B cell (primary cell): ENCODE measurements at places on chromosomes 7 and 10.

- no peak for DNase-seq
Observed at GRCh38 chr7:135257-135653, 57.1 kb upstream of the FAM20C start.

GRCh38 chr10:33109788-33110469, 151.9 kb upstream of the ITGB1 start:
- no peak for DNase-seq

GRCh38 chr10:3195726-3196125, 23.1 kb upstream of the PITRM1 start:
- DNase-seq = no peak

- DNase-seq = peak; percentile 81
Observed at GRCh38 chr7:2637505-2638223, 5.9 kb downstream of the TTYH3 start.

GRCh38 chr7:126716321-126716720, 536.4 kb downstream of the GRM8 start:
- no peak for DNase-seq

DNA sequence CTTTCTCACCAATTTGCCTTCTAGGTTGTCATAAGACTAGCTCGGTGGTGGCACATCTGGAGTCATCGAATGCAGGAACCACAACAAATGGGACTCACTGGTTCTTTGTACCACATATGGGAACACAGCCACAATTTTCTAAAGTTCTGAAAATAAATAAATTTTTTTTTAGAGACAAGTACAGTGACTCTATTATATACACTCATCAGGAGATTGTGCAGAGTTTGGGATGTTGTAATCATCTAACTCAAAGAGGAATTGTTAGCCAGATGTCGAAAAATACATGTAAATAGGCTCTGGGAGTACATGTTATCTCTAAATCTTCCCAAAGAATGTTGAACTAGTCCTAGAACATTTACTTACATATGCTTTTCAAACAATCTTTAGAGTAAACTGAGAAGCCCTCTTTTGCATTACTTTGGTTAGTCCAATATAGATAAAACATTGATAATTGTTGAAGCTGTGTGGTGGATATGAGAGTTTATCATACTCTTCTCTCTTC, 19.6 kb upstream of the SEPTIN7 start:
- no peak for DNase-seq

GRCh38 chr7:128920913-128921582, 10.5 kb upstream of the KCP start:
- no peak for DNase-seq

DNA sequence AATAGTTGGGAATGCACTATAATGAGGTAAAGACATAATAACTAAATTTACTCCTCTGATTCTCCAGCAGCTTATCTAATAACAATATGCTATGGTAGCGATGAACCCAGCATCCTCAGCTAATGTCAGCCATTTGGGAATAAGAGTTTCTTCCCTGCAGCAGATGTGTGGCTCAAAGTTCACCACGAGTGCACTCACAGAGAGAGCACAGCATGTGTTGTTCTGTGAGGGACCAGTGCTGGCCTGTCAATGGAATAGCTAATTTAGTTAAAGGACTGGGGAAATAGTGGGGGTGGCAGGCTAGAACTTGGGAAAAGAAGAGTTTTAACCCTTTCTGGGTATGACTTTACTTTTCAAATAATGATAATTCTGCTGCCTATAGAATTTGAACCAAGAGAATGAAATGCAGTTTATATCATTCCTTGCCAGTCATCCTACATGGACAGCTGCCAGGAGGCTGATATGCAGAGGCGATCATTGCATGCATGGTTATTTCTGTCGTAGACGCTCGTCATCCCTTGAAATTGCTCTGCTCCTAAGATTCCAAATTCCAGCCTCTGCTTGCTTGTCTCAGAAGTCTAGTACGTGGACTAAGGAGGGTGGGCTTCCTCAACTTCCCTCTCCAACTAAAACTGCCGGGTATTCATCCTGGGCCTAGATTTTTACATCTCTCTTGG, 355.6 kb downstream of the RNLS start:
- no peak for DNase-seq

- DNase-seq = no peak
Observed at GRCh38 chr10:17038627-17039026, 91.0 kb downstream of the CUBN start.

DNA sequence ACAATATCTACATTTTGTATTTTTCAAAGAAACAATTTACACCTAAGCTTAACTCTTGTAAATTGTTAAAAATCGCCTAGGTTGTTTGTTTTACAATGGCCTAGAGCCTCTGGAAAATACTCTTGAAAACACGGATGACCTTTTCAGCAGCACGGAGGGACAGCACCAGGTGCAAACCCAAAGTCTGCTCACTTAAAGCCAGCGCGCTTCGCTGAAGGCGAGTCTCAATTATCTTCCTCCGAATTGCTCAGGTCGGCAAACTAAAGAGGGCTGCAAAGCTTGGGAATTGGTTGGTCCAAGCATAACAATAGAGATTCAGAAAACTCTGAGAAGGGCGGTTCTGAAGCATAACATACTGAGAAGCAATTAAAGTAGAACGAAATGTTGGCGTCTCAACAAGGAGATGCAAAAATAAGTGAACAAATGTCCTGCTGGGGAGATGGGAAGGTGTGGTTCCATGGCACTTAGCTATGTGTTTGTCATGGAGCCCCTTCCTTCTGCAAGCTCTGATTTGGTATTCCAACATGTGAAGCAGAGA, 139.9 kb upstream of the PITRM1 start:
- no peak for DNase-seq

- DNase-seq = no peak
Observed at GRCh38 chr7:100545360-100546128, 6.5 kb downstream of the AGFG2 start.

- no peak for DNase-seq
Observed at GRCh38 chr7:69840248-69840647, 242.0 kb downstream of the AUTS2 start.

DNA sequence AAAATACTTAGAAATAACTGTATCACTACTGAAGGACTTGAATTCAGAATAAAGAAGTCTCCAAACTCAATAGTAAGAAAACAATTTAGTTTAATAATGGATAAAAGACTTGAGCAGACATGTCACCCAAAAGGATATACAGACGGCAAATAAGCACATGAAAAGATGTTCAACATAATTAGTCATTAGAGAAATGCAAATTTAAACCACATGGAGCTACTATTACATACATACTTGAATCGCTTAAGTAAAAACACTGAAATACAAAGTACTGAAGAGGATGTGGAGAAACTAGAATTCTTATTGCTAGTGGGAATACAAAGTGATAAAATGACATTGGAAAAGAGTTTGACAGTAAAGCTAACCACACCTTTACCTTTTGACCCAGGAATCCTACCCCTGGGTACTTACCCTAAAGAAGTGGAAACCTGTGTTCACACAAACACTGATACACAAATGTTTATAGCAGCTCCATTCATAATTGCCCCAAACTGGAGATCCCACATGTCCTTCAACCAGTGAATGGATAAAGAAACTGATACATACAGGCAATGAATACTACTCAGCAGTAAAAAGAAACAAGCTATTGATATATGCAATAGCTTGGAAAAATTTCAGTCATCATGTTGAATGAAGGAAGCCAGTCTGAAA, 54.3 kb upstream of the NFKB2 start:
- DNase-seq = no peak

DNA sequence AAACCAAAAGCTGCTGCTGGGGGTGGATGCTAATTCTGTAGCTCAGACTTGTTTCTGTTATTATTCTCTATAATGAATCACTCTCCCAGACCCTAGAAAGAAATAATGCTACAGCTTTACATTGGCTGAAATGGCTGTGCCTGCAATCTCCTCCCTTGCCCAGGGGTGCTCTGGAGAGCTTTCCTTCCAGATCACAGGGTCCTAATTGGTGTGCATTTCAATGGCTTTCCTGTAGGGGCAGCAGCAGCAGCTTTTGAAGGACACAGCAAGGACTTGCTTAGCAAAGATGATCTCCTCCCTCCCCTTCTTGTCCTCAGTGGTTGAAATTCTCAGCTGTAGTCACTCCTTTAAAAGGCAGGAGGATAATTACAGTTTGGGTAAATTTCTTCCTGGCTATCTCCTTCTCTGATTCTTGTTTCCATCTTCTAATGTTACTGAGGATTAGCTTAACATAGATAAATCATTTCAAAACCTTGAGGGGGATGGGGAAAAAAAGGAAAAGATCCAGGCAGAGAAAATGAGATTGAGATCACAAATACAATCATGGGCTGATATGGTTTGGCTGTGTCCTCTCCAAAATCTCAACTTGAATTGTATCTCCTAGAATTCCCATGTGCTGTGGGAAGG, 120.2 kb upstream of the CTTNBP2 start:
- no peak for DNase-seq

- peak; percentile 71 for DNase-seq
Observed at GRCh38 chr10:118568327-118568848, 27.1 kb downstream of the PRLHR start.

- DNase-seq = no peak
Observed at GRCh38 chr10:132225849-132226205, 39.1 kb downstream of the DPYSL4 start.

GRCh38 chr7:4875391-4875790, 8.1 kb downstream of the RADIL start:
- no peak for DNase-seq

DNA sequence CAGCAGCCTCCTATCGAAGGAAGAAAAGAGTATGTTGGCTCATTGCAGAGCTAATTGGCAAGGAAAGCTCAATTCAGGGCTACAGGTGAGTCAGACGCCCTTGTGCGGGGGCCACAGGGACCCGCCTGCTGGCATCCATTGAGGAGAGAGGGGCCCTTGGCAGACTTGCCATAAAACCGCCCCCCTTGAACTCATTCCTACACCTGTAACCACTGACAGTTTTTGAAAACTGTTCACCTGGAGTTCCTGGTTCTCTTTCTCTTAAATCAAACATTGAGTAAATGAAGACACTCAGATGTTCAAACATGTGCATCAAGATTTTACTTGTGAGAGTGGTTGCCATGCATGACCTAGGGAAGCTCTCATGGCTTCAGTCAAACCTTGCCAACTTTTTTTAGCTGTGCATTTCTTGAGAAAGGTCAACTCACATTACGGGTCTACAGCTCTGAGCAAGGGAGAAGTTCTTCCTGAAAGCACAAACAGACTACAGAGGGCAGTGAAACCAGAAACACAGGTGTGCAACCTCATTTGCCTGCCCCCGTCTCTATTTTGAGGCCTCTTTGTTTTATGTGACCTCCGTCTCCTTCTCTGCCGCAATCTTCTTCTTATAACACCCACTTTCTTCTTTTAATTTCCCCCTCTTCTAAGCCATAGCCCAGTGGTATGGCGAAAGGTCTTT, 87.8 kb downstream of the TBXAS1 start:
- DNase-seq = peak; percentile 39

GRCh38 chr10:17734432-17735080, 17.4 kb upstream of the TMEM236 start:
- no peak for DNase-seq

- no peak for DNase-seq
Observed at GRCh38 chr10:124009231-124010015, 84.0 kb downstream of the CHST15 start.

- peak; percentile 60 for DNase-seq
Observed at GRCh38 chr10:45461034-45461433, 87.0 kb downstream of the ALOX5 start.

DNA sequence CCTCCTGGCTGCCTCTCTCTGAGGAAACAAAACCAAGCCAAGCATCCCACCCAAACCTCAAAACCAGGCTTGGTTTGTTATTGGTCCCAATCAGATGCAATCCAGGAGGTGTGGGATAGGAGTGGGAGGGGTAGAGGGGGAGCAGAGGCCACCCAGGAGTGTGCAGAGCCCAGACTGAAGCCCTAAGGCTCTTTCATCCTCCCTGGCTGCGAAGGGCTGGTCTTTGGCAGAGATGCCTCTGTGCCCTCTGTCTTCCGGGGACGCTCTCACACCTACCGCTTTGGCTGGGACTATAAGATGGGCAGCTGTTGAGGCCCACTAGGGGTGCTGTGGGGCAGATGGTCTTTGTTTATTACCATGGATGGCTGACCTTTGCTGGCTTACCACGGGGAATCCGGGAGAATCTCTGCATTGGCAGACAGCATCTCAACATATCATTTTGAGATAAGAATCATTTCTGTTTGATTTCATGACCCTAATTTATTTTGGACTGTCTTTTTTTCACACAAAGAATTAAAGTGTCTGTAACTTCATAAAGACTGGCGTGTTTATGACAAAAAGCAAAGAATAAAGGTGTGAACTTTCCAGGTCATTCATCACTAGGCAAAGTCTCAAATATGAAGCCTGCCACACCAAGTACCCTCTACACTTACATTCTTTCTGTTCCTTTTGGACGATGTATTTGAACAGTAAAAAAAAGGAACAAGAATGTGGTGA, 6.5 kb upstream of the DENND2A start:
- DNase-seq = peak; percentile 69

DNA sequence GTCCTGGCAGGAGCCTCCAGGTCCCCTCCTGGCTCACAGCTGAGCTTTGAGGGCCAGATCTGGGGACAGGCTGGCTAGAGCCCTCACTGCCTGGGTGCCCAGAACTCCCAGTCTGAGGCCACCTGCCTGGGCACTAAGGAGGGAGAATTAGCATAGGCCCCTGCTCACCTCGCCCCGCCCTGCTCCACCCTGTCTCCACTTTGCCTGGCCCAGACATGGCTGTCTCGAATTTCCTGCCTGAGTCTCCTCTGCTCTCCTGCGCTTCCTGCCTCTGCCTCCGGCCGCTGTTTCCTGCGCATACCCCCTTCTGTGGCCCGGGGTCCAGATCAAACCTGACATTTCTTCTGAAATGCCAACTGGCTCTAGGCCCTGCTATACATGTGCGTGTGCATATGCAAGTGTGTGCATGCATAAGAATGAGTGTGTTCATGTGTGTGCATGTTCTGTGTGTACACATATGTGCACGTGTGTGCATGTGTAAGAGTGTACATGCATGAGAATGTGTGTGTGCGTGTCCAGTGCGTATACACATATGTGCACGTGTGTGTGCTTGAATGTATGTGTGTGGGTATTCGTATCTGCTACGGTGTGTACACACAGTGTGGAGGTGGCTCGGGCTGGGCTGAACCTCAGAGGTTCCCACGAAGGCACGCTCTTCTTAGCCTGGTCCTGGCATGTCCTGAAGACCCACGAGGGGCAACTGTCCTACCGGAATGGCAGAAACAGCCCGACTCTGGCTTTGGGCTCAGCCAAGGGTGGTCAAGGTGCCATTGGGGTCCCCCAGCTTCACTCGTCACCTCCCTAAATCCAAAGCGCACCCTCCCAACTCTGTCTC, 64.9 kb downstream of the MYL10 start:
- DNase-seq = no peak

GRCh38 chr10:90604636-90605035, 253.2 kb downstream of the HTR7 start:
- no peak for DNase-seq

GRCh38 chr10:97123765-97124164, 62.0 kb downstream of the SLIT1 start:
- no peak for DNase-seq

DNA sequence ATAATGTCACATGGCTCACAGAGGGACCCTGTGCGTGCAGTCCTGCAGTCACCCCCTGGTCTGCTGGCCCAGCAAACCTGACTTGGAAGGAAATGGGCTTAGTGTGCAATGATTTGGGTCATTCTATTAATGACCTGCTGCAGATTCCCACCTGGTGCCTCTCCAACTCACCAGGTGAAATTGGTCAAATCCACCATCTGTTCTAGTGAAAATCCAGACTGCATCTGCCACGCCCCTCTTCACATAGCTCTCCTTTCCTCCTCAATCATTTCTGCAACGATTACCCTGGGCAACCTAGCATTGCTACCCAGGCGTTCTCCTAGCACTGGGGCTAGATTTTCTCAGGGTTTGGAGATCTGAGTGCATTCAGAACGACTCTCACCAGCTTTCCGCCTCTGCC, 29.4 kb downstream of the SRRM3 start:
- no peak for DNase-seq

- no peak for DNase-seq
Observed at GRCh38 chr10:127148933-127149220, 47.5 kb downstream of the INSYN2A start.
